ENCODE measurements at places on chromosomes 1 and 21.

GRCh38 chr1:30422251-30422650 lies 301.1 kb downstream of the MATN1 start:
- no peak for DNase-seq

GRCh38 chr1:212700223-212700891 lies 717 bp upstream of the BATF3 start:
- peak; percentile 28 for DNase-seq

DNA sequence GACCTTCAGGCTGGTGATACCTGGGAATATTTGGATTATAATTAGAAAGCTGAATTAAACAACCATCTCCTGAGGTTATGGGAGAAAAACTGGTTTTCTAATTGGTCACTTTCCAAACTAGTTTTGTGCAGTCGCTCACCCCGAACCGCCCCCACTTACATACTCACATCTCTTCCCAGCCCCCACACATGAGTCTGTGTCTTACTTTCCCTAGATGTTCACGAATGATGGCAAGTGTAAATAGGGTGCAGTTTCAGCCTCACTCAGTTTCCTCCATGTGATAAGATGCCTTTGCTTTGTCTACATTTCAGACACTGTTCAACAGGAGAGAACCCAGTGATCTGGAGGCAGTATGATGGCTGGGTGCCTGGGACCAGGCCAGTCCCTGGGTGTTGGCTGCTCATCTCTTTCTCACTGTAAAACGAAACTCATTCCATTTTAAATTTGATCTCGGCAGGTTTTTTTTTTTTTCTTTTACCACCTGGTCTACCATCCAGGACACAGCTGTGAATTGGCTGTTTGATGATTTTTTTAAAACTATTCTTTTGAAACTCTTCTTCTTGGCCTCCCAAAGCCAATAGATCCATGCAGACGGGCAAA lies 164.3 kb upstream of the RAB4A start:
- DNase-seq, result peak; percentile 61

- DNase-seq, result no peak
Observed at GRCh38 chr1:173302890-173303829, 96.0 kb upstream of the TNFSF4 start.

DNA sequence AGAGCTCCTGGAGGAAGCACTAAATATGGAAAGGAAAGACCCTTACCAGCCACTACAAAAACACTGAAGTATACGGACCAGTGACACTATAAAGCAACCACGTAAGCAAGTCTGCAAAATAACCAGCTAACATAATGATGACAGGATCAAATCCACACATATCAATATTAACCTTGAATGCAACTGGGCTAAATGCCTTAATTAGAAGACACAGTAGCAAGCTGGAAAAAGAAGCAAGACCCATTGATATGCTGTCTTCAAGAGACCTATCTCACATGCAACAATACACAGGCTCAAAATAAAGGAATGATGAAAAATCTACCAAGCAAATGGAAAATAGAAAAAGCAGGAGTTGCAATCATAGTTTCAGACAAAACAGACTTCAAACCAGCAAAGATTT lies 31.0 kb downstream of the C1orf185 start:
- no peak for DNase-seq

GRCh38 chr1:1092894-1093609 lies 18.9 kb upstream of the RNF223 start:
- no peak for DNase-seq

GRCh38 chr1:196442366-196442765 lies 165.9 kb downstream of the KCNT2 start:
- no peak for DNase-seq

DNA sequence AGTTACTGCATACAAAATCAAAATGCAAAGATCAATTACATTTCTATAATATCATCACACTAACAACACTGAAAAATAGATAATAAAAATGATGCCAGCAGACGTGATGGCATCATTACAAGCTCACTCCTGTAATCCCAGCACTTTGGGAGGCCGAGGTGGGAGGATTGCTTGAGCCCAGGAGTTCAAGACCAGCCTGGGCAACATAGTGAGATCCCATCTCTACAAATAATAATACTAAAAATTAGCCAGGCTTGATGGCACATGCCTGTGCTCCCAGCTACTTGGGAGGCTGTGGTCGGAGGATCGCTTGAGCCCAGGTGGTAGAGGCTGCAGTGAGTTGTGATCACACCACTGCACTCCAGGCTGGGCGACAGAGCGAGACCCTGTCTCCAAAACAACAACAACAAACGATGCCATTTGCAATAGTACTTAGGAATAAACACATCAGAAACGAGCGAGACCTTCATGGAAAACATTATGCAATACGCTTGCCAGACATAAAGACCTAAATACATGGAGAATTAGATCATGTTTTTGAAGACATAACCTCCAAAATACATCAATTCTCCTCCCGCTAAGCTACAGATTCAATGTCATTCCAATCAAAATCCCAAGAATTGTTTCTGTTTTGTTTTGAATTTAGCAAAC lies 86.6 kb upstream of the ERRFI1 start:
- no peak for DNase-seq

DNA sequence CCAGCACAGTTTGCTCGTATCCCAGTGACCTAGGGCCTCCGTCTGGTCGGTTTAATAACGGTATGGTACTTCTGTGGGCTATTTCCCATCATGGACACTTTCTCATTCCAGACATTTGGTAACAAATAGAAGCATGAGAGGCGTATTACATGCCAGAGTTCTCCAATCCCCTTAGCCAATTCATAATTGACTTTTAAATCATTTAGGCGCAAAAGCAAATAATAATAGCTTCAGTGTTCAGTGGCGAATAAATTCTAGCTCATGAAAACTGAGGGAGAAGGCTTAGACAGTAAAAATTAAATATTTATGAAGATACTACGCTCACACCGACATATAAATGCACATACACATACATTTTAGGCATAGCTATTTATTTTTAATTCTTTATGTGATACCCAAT lies 50.6 kb downstream of the CD247 start:
- no peak for DNase-seq
